Karpas-422 (cell line): ENCODE measurements at places on chromosomes 4 and X.

- no peak for DNase-seq
These were observed 65.4 kb downstream of the APBB2 start for GRCh38 chr4:41148931-41149330.

- no peak for DNase-seq
These were observed 20.1 kb downstream of the SLC7A11 start for GRCh38 chr4:138222046-138222445.

GRCh38 chr4:177450426-177451107, 8.3 kb upstream of the AGA start:
- DNase-seq: no peak

DNA sequence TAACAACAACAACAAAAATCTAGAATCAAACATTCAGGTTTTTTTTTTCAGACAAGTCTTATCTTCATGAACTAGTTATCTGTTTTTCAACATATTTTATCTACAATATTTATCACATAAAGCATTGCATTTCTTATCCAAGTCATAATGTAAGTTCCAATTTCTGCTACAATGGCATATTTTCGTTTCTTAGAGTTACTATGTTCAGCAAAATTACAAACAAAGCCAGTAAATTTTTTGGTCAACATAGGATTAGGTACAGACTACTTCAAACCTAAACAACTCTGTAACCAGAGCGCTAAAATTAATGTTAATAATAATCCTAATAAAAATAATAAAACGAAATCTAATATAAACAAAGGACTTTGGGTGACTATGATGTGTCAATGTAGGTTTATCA, 165.4 kb upstream of the TACR3 start:
- no peak for DNase-seq

- DNase-seq: no peak
These were observed 248.8 kb downstream of the PRDM5 start for GRCh38 chr4:120673696-120674095.

DNA sequence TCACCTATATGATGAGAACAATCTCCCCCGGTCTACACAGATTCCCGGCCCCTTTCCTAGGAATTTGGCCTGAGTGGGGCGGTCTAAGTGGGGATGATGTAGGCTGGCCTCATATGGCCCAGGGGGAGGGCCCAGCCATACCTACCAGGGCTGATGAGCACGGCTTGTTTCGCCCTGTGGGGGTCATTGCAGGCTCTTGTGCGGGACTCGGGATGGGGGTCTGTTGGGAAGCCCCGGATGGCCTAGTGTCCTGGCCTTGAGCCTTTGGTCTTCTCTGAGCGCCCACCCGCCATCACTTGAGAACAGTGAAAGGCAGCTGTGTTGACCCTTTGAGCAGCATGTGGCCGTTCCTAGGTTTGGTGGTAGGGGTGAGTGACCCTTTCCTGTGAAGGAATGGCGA, 4.8 kb upstream of the CTAG2 start:
- DNase-seq: no peak

- DNase-seq: no peak
These were observed 117.5 kb downstream of the RAPGEF2 start for GRCh38 chr4:159220353-159220752.

GRCh38 chrX:76657499-76657898, 230.0 kb downstream of the MAGEE1 start:
- DNase-seq: no peak

DNA sequence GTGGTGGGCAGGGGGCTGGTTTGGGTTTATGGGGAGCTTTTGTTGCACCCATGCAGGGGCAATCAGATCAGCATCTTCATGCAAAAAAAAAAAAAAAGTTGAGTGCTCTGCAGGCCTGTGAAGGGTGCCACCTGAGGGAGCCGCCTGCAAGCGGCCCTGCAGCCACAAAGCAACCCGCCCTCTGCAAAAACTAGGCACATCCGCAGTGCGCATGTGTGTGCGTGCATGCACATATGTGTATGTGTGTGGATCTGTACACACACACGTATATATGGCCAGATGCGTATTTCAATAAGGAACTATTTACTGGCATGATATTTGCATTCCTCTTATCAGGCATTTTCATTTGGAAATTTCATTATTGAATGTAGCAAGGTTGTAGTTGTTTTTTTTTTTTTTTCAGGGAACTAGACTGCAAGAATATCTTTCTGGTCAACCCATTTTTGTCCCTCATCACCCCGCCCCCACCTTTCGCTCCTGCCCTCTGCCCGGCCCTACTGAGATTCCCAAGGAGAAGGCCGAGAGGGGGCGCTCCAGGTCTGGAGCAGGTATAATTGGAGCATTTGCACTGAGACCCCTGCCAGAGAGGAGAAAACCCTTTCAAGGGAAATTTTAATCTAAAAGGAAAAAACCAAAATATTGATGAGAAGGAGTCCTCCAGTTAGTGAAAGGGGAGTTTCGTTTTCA, 18.1 kb downstream of the CCNQ start:
- no peak for DNase-seq

GRCh38 chr4:13893211-13893610, 265.7 kb upstream of the BOD1L1 start:
- DNase-seq: no peak

DNA sequence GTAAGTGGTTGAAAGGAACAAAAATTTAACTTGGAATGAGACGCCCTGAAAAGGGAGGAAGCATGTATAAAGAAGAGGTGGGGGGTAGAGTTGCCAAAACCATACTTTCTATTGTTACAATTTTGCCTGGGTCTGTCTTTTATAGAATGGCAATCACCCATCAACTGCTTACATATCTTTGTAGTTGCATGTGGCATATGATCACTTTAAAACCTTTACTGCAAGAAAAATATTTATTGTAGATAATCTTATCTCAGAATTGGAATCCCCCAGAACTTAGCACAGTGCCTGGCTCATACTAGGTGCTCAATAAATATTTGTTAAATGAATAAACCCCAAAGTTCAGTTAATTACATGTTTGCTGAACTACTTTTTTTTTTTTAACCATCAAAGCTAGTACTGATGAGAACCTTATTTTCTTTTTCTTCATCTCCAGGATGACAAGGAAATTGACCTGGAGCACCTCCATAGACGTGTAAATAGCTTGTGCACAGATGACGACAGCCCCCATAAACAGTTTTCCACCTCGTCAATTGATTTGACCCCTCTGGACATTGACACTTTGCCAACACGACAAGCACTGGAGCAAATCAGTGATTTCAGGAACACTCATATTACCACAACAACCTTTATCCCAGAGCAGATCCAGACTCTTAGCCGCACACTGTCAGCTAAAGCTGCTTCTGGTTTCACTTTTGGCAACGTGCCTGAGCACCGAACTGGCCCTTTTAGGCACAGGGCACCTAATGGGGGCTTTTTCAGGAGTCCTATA, 56.7 kb upstream of the ATOH1 start:
- no peak for DNase-seq

GRCh38 chrX:13253223-13253622, 66.6 kb downstream of the ATXN3L start:
- no peak for DNase-seq
